ENCODE measurements at places on chromosomes 4 and X.

DNA sequence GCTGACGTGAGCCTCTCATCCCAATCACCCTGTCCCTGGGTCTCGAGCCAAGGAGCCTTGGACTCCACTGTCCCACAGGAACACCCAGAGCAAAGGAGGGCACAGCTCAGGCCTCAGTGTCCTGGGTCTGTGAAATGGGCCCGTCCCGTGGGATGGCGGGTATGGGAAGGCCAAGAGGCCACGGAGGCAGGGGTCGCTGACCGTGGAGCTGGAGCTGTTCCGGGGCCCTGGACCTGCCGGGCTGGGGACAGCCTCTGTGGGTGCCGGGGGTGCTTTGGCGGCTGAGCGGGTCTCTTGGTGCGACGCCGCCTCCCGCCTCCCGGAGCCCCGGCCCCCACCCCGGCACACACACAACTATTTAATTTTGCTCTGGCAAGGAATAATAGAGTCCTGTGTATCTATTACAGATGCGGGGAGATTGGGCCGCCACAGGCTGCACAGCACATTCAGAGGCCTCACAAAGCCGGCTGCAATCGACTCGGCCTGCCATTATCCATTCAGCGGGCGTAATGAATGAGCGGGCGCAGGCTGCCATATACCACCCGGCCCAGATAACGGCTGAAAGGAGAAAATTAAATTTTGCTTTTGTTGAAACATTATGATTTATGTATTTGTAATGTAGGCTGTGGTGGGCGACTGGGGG, 83.9 kb upstream of the NKX1-1 start:
- DNase-seq = no peak

- no peak for DNase-seq
Measured at GRCh38 chr4:88291003-88291402, 6.6 kb upstream of the PPM1K start.

GRCh38 chrX:13994536-13995080, 35.1 kb downstream of the GEMIN8 start:
- no peak for DNase-seq

GRCh38 chr4:108110450-108110849, 58.3 kb downstream of the LEF1 start:
- DNase-seq = no peak

DNA sequence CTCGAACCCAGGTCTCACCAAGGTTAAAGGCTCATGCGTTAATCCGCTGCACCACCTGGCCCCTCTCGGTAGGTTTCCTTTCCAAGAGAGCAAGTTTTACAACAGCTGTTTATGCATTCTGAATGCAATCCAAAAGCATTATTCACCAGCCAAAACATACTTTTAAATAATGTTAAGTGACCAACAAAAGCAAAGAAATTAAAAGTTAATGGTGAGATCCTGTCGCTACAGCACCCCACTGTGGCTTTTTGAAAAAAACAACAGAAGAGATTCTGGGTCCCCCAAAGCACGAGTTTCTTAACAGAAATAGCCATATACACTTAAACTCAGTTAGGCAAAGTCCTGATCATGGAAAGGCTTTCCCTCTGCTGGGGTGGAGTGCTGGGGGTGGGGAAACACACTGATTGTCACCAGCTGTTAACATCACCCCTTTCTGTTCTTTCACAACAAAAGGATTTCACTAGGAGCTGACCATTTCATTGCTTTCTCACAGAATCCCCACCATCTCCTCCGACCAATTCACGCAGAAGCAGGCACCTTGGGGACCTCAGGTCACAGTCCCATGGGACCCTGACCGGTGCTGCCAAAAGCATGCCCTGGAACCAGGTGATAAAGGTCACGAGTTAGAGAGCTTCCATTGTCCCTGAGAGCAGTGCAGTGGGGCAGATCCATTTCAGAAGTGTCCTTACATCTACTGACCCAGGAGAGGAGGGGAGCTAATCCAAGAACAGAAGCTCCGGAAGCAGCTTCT, 51.2 kb downstream of the ZNF827 start:
- no peak for DNase-seq

GRCh38 chrX:1453395-1453783, 680 bp upstream of the ASMTL start:
- DNase-seq = no peak

DNA sequence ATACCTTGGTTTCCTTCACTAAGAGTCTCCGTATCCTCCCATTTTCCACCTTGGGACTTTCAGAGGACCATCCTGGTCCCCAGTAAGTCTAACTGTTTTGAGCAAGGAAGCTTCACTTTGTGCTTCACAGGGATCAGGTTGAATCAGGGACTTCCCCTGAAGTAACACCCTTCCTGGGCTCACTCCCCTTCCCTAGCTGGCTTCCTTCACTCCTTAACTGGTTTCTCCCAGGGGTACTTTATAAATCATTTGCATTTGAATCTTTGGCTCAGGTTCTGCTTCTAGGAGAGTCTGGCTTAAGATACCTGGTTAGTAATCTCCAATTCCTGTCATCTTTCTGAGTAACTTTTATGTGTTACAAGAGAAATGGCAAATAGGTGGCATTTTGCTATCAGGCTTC, 24.5 kb upstream of the GRIA2 start:
- DNase-seq = no peak

- no peak for DNase-seq
Measured at GRCh38 chr4:62285026-62285425, 1084.9 kb downstream of the ADGRL3 start.

DNA sequence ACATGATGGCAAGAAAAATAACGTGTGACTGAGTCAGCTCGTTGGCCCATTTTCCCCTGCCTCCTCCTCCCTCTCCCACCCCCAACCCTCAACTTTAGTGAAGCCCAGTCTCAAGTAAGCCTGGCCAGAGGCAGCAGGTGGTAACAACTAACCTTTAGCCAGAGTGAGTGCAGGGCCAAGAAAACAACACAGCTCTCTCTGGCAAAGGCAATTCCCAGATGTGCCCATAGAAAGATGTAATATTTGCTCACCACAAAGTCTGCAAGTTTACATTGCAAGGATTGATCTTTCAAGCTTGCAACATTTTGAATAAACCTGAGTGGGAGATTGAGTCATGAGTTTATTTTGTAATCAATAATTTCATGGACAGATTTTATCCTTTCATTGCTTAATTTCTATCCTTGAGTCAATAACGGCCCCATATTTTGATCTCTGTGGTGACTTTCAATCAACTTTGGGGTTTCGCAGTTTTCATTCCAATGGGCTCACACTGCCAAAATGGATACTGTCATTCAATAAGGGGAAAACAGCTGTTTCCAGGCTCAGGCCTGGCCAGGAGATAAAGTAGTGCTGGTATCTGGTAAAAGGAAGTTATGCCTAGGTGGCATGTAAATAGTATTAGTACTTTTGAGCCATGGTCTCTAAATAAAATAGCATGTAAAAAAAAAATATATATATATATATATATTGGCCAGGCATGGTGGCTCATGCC, 130.7 kb upstream of the TMEM164 start:
- no peak for DNase-seq

DNA sequence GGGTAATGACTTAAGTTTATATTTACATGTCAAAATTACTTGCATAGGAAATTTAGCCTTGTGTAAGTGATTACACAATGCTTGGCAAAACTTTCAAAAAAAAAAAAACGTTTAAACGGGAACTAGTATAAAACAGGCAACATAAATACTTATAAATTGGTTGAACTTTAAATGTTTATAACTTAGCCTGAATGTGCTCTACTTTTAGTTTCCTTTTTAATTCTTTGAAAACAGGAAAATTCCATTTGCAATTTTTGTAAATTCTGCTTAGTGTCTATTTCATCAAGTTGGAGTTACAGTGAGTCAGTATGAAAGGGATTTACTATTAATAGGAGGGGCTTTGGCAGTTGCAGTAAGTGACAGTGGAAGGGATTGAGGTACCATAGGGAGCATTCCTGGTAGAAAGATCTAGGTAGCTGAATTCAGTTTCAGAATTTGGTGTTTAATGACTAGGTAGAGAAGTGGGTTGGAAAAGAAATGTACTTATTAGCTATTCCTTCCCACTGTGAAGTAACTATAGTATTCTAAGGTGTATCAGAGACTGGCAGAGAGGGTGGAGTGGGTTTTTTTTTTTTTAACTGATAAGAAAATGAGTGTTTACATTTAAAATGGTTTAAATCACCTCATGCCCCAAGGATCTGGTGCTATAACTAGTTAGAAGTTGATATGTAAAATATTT, 2.8 kb downstream of the STAG2 start:
- DNase-seq = peak; percentile 69

DNA sequence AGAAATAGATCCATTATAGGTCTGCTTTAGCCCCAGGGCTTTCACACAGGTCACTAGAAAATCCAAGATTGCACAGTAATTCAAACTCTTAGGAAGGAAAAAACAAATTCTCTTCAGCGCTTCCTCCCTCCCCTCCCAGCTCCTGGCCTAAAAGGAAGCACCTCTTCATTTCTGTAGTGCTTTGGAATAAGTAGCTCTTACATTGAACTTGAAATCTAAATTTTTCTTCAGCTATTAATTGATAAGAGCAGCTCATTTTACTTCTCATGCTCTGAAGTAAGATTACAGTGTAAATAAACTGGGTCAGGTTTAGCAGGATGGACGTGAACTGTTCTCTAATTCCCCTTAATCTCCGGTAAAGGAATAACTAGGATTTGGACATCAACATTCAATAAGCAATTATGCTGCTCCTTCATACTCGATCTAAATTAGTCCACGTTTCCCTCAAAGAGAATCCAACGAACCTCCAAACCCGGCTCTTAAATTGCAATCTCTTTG, 10.9 kb upstream of the SEL1L3 start:
- no peak for DNase-seq

DNA sequence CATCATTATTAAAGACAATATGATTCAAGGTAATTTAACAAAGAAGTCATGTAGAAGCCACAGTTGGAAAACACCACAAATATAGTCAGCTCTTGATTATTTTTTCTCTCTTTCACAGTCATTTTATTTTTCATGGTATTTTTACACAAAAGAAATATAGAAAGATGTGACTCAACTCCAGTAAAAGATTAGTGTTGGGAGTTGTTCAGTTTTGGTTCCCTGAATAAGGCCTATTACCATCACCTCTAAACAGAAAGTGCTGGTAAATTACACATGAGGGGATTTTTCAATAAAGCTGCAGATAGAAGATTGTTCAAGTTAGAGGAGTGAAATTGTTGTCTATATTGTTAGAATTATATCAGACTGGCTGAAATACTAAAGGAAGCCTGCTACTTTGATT, 107.0 kb downstream of the DDIT4L start:
- no peak for DNase-seq

DNA sequence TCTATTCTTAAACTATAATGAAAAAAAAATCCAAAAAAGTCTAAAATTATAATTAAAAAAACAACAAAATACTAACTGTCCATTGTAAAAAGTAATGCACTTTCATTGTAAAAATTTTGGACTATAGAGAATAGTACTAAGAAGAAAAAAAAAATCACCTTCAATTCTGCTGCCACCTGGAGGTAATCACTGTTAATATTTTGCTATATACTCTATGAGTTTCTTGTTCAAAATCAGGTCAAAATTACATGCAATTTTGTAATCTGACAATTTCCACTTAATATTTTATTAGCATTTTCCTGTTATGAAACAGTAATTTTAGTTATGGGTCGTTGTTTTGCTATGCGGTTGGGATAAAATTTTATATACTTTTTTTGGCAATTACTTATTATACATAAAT, 62.0 kb downstream of the HTT start:
- peak; percentile 16 for DNase-seq

- no peak for DNase-seq
Measured at GRCh38 chr4:110953191-110953590, 330.3 kb upstream of the PITX2 start.

- no peak for DNase-seq
Measured at GRCh38 chr4:102469806-102470205, 31.4 kb upstream of the NFKB1 start.
